ENCODE measurements at places on chromosomes 16 and 17. TPM values are rescaled to one million over a fixed set of nuclear protein-coding genes. Genes with fewer than 3 reads are reported as not detected.

TMIGD1 gene
- not detected for total RNA-seq

CCR7 gene
- not detected for total RNA-seq

KRTAP9-4 gene
- total RNA-seq = not detected

CCL18 gene
- not detected for total RNA-seq

TAC4 gene
- not detected for total RNA-seq

TBC1D26 gene
- total RNA-seq = 0.65 TPM

SMIM36 gene
- under 0.01 TPM for total RNA-seq

SP6 gene
- 1.8 TPM for total RNA-seq

TBC1D3E gene
- not detected for total RNA-seq

IL17C gene
- total RNA-seq = 0.39 TPM

ADCY7 gene
- 76.5 TPM for total RNA-seq

KRT17 gene
- 3,292 TPM for total RNA-seq

KRTAP2-2 gene
- not detected for total RNA-seq

IL21R gene
- not detected for total RNA-seq

HSD17B2 gene
- 1.8 TPM for total RNA-seq

SEZ6L2 gene
- total RNA-seq = 1.2 TPM

TEDC2 gene
- total RNA-seq = 8.7 TPM

LGALS9C gene
- total RNA-seq = 0.98 TPM

CEP295NL gene
- total RNA-seq = 2.7 TPM

HSF5 gene
- total RNA-seq = 0.11 TPM

GNPTG gene
- 53.4 TPM for total RNA-seq

SEZ6 gene
- total RNA-seq = not detected

CTRB2 gene
- not detected for total RNA-seq

OSGIN1 gene
- total RNA-seq = 0.39 TPM

NPIPA2 gene
- total RNA-seq = not detected

CCT6B gene
- total RNA-seq = 3.1 TPM

TP53TG3B gene
- not detected for total RNA-seq

KCNJ18 gene
- total RNA-seq = not detected

FAM171A2 gene
- total RNA-seq = 4.3 TPM

UTP4 gene
- 16.5 TPM for total RNA-seq

CX3CL1 gene
- total RNA-seq = not detected

DNAAF1 gene
- under 0.01 TPM for total RNA-seq

SERPINF2 gene
- 0.79 TPM for total RNA-seq

VTN gene
- total RNA-seq = under 0.01 TPM

CALB2 gene
- not detected for total RNA-seq

P2RX5 gene
- total RNA-seq = not detected

CES3 gene
- 0.11 TPM for total RNA-seq

ADORA2B gene
- 7.9 TPM for total RNA-seq

SOST gene
- total RNA-seq = not detected

KRTAP2-3 gene
- 2.3 TPM for total RNA-seq

CANT1 gene
- total RNA-seq = 84.4 TPM

DRC3 gene
- 2.6 TPM for total RNA-seq

NPIPA1 gene
- 43.2 TPM for total RNA-seq

MPRIP gene
- 268 TPM for total RNA-seq

MYL11 gene
- total RNA-seq = not detected

B3GNT9 gene
- 72.2 TPM for total RNA-seq

C16orf86 gene
- 4.7 TPM for total RNA-seq

E4F1 gene
- total RNA-seq = 26.1 TPM

DNAH17 gene
- total RNA-seq = 0.22 TPM

PPP1R1B gene
- 3.5 TPM for total RNA-seq

MYL4 gene
- 0.22 TPM for total RNA-seq

CDT1 gene
- 11.8 TPM for total RNA-seq

HS3ST3A1 gene
- total RNA-seq = 0.79 TPM

HAGHL gene
- 17.0 TPM for total RNA-seq

Data from placental epithelial cell (primary cell).